CD4-positive, alpha-beta T cell treated with Interleukin-2 at 100 ng/mL for 4 hours (primary cell): ENCODE measurements at places on chromosomes 5 and 9.

- no peak for DNase-seq
These were observed 86.6 kb downstream of the TRIO start for GRCh38 chr5:14229734-14230133.

- DNase-seq, result no peak
These were observed 78.7 kb downstream of the GCNT4 start for GRCh38 chr5:74973694-74974093.

GRCh38 chr9:91724609-91725505 lies 225.2 kb downstream of the ROR2 start:
- no peak for DNase-seq

GRCh38 chr5:176526462-176526861 lies 10.7 kb downstream of the RNF44 start:
- DNase-seq, result no peak

GRCh38 chr5:124825250-124825982 lies 79.0 kb upstream of the ZNF608 start:
- no peak for DNase-seq

GRCh38 chr5:117615226-117615625 lies 1040.6 kb upstream of the SEMA6A start:
- DNase-seq, result no peak

- no peak for DNase-seq
These were observed 48.4 kb downstream of the STX17 start for GRCh38 chr9:99954819-99955218.

DNA sequence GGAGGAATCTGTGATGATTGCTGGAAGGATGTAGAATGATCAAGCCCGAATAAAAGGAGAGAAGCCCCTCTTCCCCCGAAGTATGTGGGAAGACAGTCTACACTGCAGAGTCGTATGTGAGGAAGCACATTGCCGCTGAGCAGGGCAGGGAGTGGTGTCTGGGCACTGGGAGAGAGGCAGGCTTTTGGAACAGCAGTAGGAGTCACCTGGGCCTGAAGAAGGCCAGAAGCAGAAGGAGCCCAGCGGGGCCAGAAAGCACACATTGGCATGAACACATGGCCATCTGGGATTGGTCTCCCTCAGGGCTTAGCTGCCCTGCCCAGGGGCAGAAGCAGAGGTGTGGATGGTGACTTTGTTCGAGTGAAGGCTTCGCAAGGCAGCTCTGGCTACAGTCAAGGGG lies 162.8 kb downstream of the ERCC6L2 start:
- DNase-seq, result no peak

- DNase-seq, result no peak
These were observed 399.6 kb downstream of the MED10 start for GRCh38 chr5:5978501-5979376.

DNA sequence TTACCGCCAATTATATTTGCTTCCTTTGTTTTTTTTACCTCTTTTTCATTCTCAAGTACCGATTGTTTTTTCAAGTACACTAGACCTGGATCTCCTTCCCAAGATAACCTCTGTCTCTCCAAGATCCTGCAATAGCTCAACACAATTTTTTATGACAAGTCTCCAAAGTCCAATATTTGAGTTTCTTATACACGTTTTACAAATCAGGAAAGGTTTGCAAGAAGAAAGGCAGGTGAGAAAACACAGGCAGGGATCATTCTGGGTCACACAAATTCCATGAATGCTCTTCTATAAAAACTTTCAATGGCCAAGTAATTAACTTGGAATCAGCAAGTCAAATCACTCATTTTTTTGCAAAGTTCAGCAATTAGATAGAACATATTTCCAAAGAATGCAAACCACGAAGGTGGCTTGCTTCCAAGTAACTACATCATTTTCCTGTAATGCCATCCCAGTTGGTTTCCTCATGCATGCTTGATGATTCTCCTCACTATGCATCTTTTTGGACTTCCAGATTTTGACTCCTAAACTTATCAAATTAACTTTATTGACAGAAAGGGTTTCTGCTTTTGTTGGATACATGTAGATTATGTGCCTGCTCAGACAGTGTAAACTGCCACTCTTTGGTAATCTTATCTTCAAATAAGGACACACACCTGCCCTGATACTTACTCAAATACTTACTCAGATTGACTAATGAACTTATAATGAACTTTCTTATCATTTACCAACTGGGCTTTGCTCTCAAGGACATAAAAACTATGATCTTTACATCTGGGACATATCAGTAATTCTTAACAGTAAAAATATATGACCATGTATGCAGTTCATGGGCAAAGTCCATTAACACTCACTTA lies 24.7 kb upstream of the IFNE start:
- no peak for DNase-seq

DNA sequence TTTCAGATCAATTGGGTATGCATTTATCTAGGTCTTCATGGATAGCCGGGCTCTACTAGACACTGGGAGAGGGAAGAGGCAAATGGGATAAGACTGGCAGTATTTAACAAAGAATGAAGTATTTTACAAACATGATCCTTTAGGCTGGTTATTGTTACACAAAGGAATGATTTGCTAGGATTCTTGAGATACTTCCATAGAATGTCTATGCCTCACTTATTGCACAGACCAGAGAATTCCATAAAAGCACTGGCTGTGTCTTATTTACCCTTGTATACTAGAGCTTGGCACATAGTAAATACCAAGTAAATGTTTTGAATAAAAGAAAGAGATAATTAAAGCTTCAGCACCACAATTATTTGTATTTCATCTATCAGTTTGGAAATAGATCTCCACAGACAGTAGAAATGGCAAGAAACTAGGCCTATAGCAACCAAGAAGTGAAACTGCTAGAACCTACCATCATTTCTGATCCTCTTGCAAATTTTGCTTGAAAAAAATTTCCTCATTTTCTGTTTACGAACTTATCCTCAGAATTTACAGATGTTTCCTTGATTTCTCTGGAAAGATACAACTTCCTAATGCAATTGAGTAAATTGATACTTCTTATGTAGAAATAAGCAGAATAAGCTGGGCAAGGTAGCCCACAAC lies 3.8 kb downstream of the PDCD1LG2 start:
- DNase-seq, result no peak

DNA sequence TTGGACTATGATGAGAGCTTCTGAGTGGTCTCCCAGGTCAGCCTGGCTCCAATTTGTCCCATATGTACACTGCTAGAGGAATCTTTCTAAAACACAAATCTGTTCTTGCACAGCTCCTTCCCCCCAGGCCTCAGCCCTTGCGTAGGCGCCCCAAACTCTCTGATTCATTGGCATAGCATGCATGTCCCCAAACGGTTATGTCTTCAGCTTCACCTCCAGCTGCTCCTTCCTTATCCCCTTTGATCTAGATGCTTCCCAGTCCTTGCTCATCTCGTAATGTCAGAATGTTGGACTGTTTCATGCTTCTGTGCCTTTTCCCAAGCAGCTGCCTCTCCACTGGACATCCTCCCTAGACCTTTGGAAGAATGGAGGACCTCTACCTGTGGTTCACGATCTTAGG lies 60.1 kb upstream of the BASP1 start:
- no peak for DNase-seq

DNA sequence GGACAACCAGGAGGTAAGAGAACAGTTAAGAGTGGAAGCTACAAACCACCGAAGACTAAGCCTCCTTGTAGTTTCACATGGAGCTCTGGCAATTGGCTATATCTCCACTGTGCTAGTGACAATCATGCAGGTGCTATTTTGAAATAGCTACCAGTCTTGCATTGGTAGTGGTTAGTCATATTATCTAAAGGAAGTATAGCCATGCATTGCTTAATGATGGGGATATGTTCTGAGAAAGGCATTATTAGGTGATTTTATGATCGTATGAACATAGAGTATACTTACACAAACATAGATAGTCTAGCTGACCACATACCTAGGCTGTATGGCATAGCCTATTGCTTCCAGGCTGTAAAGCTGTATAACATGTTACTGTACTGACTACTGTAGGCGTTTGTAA lies 28.4 kb downstream of the HSDL2 start:
- no peak for DNase-seq

- no peak for DNase-seq
These were observed 57.6 kb downstream of the PFDN1 start for GRCh38 chr5:140245341-140245740.

DNA sequence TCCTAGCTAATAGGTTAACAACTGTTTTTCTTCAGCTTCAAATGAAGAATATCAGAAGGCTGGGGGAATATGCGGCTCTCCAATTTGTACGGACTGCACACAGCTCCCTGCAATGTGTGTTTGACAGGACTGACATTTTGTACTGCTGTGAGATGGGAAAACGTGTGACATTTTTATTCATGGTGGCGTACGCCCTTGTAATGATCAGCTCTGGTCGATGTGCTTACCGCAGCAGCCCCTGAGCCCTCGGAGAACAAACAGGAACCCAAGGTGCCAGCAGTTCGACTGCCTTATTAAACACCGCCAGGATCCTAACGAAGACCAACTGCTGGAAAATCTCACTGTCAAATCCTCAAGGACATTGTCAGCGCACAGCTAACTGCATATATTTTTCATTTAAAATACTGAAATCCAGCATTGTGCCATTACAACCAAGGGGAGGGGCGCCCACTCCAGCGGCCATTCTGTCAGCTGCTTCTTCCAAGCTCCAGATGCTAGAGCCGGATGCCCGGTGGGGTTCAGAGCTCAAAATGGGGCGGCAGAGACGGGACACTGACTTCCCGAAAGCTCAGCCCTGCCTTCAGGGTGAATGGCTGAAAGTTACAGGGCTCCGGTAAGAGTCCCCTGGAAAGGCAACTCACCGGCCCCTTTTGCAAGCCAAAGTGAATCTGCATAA lies 66.8 kb downstream of the CRB2 start:
- no peak for DNase-seq

- no peak for DNase-seq
These were observed 14.8 kb downstream of the SPARC start for GRCh38 chr5:151671950-151672349.

GRCh38 chr5:100517301-100517974 lies 17.7 kb upstream of the FAM174A start:
- DNase-seq, result no peak

DNA sequence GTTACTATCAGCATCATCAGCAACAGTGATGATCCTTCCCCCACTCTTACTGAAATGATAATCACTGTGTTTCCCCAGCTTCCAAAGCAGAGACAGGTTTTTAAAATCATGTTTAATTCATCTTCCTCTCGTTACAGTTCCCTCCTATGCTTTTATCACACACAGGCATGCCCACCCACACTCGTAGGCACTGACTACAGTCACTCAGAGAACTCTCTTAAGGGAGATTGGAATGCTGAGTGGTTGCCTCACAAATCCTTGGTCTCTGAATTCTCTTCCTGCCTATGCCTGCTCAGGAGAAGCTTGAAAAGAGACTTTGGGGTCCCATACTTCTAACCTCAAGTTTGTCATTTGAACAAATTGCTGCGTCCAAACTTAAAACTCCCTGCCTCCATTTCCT lies 179.2 kb downstream of the FRMD3 start:
- no peak for DNase-seq

- DNase-seq, result no peak
These were observed 89.5 kb downstream of the APBA1 start for GRCh38 chr9:69582544-69583297.

DNA sequence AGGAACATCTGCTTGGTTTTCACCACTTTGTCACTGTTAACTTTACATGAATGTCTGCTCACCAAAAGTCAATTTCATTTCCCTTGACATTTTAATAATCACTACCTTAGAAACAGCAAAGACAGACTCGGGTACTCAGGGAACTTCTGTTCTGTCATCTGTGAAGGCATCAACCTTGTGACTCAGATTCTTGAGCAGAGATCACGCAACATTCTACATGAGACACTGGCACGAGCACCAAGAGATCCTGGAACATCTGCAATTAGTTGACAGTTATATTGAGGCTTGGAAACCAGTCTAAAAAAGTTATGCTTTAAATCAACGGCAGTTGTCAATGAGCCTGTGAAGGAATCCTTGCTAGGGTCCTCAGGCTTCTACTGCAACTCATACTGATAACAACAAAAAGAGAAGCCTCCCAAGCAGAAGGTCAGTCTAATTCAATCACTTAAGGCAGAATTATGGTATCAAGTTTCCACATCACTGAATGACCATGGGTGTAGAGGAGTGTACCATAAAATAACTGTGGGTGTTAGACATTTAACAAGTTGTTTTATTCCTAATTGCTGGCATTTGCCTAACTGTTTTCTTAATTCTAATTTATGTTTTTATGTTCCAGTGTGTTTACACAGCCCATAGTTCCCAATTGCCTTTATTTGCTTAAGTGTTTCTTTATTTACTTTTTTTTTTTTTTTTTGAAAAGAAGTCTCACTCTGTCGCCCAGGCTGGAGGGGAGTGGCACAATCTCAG lies 3.3 kb upstream of the PBX3 start:
- no peak for DNase-seq

DNA sequence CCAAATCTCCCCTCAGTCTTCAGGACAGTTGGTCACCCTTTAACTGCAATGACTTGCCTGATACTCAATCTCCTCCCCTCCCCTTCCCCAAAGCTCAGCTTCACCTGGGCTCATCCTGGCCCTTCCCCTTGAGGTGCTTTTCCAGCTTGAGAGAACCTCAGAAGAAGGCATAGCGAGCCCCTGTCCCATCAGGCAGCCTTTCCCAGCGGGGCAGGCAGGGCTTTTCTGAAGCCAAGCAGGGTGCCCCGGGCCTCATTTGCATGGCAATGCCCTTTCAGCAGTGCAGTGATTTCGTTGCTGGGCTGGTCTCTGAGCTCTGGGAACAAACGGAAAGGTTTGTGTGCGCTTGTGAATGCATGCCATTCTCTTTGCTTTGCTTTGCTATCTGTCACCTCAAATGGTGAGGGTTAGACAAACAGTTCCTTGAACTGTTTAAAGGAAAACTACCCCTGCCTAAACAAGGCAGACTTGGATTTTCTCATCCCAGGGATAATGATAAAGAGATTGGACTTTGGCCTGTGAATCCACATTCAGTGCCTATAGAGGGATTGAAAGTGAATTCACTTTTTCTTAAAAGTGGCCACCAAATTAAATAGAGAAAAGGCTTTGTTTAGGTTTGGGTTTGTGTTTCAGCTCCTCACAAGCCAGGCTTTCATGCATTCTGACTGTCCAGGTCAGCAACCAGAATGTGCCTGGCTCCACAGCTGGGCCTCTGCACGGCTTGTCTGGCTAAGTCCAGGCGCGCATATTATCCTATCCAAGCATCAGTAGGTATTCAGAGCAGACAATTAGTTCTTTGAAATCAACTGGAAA lies 165.3 kb downstream of the ZNF608 start:
- DNase-seq, result no peak

GRCh38 chr9:113343732-113344231 lies 3.7 kb upstream of the WDR31 start:
- DNase-seq, result no peak

DNA sequence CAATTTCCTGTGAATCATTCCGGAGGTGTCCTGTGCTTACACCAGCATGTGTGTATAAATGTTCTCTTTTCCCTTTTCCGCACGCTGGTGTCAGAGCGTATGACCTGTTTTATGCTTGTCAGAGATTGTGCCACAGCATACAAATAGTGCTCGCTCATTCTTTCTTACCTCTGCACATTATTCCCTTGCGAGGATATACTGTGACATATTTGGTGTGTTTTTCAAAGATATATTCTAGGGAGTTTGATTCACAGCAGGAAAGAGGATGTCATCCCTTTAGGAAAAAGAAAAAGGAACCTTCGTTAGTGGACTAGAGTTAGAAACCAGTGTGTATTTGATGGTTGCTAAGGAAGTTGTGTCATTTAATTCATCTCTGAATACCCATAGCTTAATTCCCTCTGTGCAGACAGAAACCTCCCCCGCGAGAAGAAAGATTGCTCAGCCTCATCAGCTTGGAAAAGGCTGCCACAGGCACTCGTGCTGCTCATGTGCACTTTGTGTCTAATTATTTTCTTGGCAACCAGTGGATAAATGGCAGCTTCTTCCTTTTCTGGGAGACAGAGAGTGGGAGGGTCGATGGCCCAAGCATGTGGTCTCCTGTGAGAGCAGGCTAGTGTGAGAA lies 14.7 kb upstream of the CCIN start:
- DNase-seq, result no peak
